ENCODE measurements at places on chromosomes 11 and 22.

DNA sequence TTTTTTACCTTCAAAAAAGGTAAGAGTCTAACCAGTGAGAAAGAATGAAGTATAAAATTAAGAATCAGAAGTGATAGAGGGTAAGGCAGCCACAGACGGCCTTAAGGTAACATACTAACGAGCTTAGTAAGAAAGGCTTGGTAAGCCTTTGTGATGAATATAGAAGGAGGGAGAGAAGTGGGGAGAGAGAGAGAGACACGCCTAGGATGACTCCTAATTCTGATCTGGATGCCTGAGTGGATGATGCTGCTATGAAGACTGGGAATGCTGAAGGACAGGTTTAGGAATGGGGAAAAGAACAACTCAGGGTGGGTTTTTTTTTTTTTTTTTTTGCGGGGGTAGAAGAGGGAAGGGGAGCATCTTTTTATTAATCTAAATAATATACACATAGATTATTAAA lies 4.8 kb downstream of the FBXO3 start:
- no peak for DNase-seq

- no peak for DNase-seq
Measured at GRCh38 chr11:126362879-126363655, 7.6 kb downstream of the ST3GAL4 start.

- no peak for DNase-seq
Measured at GRCh38 chr11:118868659-118869058, 15.0 kb upstream of the CXCR5 start.

DNA sequence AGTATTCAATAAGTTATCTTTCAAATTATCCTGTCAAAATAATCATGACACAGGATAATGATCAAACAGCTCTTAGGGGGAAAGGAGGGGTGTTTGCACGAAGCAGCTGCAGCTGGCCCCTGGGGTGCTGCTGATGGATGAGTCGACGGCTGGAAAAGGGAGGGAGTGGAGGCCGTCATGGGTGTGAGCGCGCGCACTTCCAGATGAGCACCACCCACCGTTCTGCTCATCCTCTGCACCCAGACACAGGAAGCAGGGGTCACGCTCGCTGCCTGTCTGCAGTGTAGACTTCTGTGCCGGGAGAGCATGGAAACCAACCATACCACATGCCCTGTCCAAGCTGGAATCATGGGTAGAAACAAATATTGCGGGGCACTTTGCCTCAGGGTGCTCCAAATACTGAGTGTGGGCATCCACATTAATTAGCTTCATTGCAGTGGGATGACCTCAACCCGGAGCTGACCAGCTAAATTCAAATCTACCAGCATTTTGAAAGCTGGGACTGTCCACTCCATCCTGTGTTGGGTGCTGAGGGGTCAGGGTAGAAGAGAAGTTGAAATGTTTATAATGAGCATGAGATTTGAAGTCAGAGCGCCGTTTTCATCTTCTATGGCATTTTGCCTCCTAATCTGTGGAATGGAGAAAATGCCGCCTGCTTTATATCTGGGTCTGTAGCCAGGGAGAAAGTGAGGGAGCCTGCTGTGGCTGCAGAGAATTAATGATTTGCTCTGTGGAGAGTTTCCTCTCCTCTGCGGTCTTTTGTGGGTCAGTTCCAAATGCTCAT lies 802.4 kb downstream of the TBC1D22A start:
- no peak for DNase-seq

- DNase-seq: no peak
Measured at GRCh38 chr22:35638410-35638809, 9.8 kb upstream of the APOL6 start.

- DNase-seq: no peak
Measured at GRCh38 chr11:86101941-86102407, 33.1 kb upstream of the PICALM start.

GRCh38 chr11:91810871-91811270 lies 413.7 kb upstream of the FAT3 start:
- no peak for DNase-seq

DNA sequence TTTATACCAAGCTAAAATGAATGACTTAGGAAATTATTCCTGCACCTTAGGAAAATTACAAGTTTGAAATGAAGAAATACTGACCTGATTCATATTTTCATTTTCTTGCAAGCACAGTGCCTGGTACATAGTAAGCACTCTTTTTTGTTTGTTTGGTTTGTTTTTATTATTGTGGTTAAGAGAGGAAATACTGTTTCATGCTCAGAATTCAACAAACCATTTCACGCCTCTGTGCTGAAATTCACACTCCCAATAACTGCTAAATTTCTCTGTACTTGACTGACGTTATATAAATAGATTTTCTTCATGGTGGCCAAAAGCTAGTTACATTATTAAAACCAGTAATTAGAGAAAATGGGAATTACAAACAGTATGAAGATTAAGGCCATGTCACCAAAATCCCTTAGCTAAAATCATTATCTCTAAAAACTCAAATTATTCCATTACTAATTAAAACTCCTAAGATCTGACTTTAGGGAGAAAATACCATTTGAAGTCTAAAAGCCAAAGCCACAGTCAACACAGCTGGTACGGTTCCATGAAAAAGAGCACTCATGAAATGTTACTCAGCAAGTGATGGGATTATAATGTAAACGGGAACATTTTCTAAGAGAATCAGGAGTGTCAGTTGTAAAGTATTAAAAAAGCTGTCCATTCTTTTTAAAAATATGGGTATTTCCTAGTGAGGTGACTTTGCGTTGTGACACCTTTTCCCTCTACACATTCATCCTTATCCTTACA lies 77.8 kb upstream of the DDI1 start:
- no peak for DNase-seq

DNA sequence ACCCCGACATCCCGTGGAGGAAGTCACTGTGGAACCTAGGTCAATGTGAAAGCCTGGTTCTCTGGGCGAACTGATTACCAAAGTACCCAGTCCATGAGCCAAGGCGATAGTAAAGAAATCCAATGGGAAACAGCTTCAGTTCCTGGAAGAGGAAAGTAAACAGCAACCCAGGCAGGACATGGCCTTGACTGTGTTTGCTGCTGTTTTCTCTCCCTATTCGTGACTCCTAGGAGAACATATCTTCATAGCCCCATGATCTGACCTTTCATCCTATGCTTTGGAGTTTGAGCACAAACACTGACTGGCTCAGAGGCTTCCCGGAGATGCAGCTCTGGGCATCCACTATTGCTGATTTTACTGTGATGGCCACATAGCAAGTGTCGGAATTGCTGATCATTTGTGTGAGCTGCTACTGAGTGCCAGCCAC lies 45.1 kb downstream of the LRFN4 start:
- DNase-seq: no peak

- no peak for DNase-seq
Measured at GRCh38 chr11:81647374-81647773, 1086.3 kb downstream of the FAM181B start.

- no peak for DNase-seq
Measured at GRCh38 chr22:47152938-47153337, 390.5 kb downstream of the TBC1D22A start.

DNA sequence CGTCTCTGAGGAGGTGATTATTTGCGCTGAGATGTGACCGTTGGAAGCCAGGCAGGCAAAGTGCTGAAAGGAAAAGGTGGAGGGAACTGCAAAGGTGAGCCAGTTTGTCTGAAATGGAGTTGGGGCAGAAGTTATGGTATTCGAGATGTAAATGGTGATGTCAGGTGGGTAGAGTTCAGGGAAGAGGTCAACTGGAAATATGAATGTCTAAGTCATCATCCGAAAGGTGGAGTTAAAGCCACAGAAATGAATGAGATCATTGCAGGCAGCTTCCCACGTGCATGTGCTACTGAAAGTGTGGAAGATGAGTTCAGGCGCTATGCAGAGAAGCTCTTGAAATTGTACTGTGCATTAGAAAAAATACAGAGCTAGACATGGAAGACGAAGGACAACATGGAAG lies 2.2 kb upstream of the BPIFC start:
- no peak for DNase-seq

DNA sequence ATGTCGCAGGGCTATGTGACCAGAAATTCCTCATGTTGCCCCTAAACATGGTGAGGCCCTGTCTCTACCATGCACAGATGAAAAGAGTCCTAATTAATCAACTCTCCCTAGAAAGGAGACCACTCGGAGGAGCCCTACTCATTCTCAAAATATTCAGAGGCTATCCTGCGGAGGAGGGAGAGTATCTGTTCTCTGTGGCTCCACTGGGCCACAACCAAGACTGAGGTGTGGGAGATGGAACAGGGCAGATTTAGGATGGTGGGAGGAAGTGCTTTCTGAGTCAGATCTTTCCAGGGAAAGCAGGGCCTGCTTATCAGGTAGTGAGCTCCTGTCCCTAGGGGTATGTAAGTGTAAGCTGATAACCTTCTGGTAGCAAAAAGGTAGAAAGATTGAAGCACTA lies 37.0 kb upstream of the PRDM11 start:
- no peak for DNase-seq

- no peak for DNase-seq
Measured at GRCh38 chr11:10418259-10418949, 36.7 kb upstream of the AMPD3 start.

DNA sequence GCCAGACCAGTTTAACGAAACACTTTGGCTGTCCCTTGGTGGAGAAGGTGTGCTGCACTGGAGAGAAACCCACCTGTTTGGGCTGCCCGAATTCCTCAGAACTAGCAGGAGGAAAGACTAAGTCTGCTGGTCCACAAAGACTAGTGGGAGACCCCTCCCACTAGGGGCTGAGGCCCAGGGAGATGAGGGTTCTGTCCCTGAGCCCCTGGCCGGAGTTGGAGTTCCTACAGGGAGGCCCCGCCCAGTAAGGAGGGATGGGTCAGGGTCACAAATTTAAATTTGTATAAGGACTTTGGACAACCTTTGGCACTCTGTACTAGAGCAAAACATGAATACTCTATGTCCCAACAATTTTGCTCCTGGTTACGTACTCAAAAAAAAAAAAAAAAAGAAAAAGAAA lies 200.8 kb upstream of the C11orf87 start:
- DNase-seq: no peak

GRCh38 chr11:47911149-47911548 lies 63.0 kb upstream of the NUP160 start:
- DNase-seq: no peak

DNA sequence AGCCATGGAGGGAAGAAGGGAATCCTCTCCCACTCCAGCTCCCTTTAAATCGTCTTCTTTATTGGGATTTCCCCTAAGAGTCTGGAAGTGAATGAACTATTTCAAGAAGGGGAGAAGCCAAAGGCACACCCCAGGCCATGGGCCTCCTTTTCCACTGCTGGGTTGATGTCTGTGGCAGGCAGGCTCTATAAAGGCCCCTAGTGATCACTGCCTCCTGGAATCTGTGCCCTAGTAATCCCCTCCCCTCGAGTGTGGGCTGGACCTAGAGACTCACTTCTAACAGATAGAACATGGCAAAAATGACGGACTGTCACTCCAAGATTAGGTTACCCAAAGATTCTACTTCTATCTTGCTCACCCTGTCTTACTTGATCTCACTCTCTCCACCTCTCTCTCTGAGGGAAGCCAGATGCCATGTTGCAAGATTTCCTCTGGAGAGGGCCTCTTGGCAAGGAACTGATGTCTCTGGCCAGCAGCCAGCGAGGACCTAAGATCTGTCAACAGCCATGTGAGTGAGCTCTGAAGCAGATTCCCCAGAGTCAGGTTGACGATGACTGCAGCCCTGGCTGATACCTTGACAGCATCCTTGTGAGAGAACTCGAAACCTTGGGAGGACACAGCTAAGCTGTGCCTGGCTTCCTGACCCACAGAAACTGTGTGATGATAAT lies 444.8 kb downstream of the SOX6 start:
- no peak for DNase-seq

GRCh38 chr11:32032478-32032877 lies 58.4 kb upstream of the RCN1 start:
- no peak for DNase-seq

GRCh38 chr11:118052581-118053206 lies 24.2 kb upstream of the TMPRSS4 start:
- DNase-seq: no peak

DNA sequence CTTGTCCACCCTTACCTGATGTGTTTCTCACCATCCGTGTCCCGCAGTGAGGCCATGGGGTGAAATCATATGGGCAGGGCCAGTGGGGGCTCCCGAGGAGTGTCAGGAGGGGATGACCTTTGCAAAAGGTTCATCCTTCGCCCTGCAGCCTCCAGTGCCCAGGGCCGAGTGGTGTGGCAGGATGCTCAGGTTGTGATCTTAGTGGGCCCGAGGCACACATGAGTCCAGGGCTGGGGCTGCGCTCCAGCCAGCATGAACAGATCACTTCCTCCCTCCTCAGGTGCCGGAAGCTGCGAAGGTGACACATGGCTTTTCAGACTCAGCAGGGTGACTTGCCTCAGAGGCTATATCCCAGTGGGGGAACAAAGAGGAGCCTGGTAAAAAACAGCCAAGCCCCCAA lies 2.8 kb upstream of the FKBP2 start:
- DNase-seq: no peak

DNA sequence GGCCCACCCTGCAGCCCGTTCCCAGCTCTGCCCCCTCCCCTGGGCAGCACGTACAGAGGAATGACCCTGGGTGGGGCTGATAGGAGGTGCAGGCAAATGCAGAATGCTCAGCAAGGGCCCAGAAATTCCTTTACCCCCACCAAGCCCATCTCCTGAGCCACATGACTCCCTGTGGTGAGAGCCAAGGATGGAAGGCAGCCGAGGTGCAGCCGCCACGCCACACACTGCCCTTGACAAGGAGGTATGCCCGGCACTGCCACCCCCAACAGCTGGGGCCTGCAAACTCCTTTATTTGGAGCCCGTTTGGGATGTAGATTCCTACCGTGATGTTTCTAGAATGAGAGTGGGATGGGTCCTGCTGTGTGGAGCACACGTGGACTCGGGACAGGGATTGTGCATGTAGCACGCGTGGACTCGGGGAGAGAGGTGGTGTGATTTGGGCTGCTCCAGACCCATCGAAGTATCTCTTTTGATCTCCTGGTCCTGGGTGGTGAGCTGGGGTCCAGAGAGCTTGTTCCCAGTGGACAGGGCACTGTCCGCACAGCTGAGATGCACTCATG lies 12.9 kb downstream of the GTSE1 start:
- no peak for DNase-seq

DNA sequence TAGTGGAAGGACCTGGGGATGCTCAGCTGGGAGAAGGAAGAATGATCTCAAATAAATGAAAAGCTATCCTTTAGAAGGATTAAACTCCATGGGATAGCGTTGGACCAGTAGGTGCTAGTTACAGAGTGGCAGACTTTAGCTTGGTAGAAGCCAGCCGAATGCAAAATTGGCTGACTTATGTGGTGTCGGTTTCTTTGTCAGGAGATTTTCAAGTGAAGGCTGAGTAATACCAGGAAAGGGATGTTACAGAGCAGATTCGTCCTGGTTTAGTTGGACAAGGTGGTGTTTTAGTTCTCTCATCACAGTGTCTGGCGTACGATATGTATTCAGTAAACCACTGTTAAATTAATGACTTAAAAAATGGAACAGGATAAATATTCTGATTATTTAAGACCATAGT lies 26.0 kb downstream of the FDX1 start:
- DNase-seq: no peak

DNA sequence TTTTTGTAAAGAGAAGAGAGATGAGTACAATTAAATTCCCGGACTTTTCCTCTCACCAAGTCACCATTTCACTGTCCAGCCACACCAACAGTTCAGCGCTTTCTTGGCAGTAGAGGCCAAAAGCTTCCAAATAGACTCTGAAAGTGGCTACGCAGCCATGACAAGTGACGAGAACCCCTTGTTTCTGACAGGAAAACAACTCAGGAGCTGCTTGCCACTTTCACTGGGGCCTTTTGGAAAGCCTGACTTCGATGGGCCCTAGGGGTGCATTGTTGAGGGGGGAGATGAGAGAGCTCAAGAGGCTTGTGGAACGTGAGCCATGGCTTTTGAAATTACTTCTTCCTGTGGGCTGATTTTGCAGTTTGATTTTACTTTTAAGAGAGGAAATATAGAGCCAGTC lies 422.1 kb upstream of the FAT3 start:
- DNase-seq: no peak

All from stimulated activated CD4-positive, alpha-beta T cell treated with anti-CD3 and anti-CD28 coated beads, Interleukin-4, amount 100 ng/mL, for 1 hour (primary cell).